ENCODE measurements at places on chromosomes 7 and 10. TPM values are rescaled to one million over a fixed set of nuclear protein-coding genes. Genes with fewer than 3 reads are reported as not detected.
A peak's percentile ranks its signal among the peaks of the same experiment; 100 is the strongest.

GRCh38 chr10:84029840-84030239, 109.5 kb upstream of the GHITM start:
- no peaks in the 10 kb centered on the region for H3K4me1 ChIP-seq
- DNase-seq, result no peak
- no peaks in the 10 kb centered on the region for H3K27me3 ChIP-seq

DNA sequence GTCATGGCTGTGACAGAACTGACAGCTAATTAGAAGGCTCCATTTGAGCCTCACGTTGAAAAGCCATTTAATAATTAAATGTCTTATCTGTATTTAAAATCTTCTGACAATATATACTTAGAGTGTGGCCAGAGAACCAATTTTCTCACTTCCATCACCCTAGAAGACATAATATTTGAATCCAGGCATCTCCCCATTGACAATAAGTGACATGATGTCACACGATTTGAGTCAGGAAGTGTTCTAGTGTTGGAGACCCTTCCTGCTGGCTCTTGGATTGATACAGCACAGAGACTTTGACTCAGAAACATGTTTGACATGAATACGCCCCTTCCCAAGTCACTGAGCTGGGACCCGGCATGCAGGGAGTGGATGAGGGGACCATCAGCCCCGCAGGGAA, 85.9 kb downstream of the SLIT1 start:
- H3K4me1 ChIP-seq, result peaks cover 15% of the 10 kb centered on the region
- no peak for DNase-seq
- no peaks in the 10 kb centered on the region for H3K27me3 ChIP-seq

DNA sequence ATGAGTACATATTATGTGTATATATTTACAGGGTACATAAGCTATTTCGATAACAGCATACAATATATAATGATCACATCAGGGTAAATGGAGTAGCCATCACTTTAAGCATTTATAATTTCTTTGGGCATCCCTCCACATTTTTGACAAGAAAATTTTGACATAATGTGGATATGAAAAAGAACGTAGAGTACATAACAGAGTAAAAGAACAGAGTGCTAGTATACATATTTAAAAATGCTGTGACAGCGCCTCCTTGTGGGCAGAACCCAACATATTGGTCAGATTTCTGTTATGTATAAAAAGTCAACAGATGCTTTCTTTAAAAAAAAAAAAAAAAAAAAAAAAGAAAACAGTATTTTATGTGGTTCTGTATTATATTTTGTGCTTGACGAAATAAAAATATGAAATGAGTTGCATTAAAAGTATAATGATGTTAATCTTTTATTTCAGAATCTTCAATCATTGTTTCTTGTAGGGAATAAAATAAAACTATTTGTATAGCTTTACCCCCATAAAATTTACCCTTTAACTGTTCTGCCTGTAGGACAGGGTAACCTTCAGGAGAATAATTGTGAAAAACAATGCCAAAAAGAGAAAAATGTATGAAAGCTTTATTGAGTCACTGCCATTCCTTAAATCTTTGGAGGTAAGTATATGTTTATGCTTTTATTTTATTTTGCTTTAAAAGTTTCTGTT, 18.3 kb upstream of the HBP1 start:
- H3K27ac ChIP-seq, result no peak overlapping the region
- H3K4me3 ChIP-seq, result no peak overlapping the region
- no peaks in the 10 kb centered on the region for H3K4me1 ChIP-seq
- H3K27me3 ChIP-seq, result no peaks in the 10 kb centered on the region

DNA sequence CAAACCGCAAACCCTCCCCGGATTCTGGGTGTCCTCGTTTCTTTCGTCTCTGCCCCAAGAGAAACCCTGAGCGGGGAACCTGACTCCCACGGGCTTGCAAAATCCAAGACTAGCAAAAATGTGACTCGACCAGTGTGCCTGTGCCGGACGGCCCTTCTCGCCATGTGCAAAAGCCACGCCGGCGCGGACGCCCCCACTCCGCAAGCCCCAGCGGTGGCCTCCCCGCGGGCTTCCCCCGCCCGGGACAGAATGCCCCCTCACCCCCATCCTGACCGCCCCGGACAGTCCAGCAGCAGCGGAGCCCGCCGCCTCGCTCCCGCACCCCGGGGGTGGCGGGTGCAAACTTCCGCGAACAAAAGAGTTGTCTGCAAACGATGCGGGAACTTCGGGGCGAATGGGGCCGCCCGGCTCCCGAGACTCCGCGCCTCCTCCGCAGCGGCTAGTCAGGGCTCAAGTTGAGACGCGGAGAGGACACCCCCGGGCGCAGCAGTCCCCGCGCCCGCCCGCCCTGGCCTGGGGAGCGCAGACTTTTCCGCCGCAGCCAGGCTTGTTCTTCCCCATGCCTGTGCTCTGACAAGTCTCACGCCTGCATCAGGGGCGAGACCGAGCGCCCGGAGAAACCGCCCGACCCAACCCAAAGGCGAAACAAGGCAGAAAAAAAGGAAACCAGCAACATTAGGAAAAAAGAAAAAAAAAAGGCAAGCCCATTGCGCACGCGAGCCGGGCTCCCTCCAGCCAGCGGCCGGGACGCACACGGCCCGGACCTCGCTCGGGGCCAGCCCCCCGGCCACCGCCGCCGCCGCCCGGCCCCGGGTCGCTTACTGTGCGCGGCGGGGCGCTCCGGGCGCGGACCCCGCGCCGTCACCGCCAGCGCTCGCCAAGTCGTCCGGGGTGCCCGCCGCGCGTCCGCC, 732 bp downstream of the FAM53B start:
- peak overlapping the region; percentile 88 for H3K27ac ChIP-seq
- no peak for DNase-seq
- H3K36me3 ChIP-seq, result no peaks in the 10 kb centered on the region
- H3K4me3 ChIP-seq, result peak overlapping the region; percentile 65

DNA sequence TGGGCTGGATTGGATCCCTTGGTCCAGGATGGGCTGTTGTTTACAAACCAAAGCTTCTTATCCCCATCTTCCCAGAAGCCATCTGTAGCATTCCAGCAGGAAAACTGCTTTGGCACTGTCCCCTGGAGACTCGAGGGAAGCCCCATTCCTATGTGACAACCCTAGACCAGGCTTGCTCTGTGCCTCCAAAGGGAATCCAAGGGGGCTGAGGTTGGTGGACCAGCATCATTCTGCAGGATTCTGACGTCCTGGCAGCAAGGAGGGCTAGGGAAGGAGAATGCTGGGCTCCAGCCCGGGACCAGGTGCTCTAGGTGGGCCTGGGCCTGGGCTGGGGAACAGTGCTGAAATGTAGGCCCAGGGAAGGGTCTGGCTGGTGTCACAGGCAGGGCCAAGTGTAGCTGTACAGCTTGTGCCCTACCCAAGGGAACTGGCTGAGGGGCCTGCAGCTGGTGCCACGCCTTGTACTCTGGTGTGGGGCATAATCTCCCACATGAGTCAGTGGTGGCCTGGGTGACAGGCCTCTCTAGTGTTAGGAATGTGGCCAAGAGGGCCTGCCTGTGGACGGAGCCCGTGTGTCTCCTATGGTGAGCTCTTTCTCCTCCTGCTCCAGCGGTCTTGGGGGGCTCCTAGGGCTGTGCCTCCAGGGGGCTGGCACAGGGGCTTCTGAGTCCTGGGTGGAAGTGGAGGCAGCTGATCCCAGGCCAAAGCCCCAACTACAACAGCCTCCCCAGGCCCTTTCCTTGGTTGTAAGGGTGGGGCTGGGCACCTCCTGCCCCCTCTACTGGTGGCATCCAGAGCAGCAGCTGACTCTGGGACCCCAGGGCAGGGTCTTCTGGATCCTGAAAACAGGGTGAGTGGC, 25.2 kb downstream of the TRIM8 start:
- H3K4me3 ChIP-seq, result no peak overlapping the region
- DNase-seq, result no peak
- no peaks in the 10 kb centered on the region for H3K27me3 ChIP-seq
- H3K27ac ChIP-seq, result no peak overlapping the region
- no peaks in the 10 kb centered on the region for H3K36me3 ChIP-seq
- H3K4me1 ChIP-seq, result peaks cover 2% of the 10 kb centered on the region

- no peaks in the 10 kb centered on the region for H3K36me3 ChIP-seq
- H3K4me1 ChIP-seq, result no peaks in the 10 kb centered on the region
- DNase-seq, result no peak
- no peak overlapping the region for H3K27ac ChIP-seq
- no peaks in the 10 kb centered on the region for H3K27me3 ChIP-seq
Observed at GRCh38 chr10:97169911-97170693, 15.7 kb downstream of the SLIT1 start.

- H3K4me1 ChIP-seq, result no peaks in the 10 kb centered on the region
- DNase-seq, result no peak
- H3K27me3 ChIP-seq, result no peaks in the 10 kb centered on the region
- H3K36me3 ChIP-seq, result no peaks in the 10 kb centered on the region
- H3K27ac ChIP-seq, result no peak overlapping the region
Observed at GRCh38 chr7:80609751-80610150, 28.7 kb upstream of the CD36 start.

DNA sequence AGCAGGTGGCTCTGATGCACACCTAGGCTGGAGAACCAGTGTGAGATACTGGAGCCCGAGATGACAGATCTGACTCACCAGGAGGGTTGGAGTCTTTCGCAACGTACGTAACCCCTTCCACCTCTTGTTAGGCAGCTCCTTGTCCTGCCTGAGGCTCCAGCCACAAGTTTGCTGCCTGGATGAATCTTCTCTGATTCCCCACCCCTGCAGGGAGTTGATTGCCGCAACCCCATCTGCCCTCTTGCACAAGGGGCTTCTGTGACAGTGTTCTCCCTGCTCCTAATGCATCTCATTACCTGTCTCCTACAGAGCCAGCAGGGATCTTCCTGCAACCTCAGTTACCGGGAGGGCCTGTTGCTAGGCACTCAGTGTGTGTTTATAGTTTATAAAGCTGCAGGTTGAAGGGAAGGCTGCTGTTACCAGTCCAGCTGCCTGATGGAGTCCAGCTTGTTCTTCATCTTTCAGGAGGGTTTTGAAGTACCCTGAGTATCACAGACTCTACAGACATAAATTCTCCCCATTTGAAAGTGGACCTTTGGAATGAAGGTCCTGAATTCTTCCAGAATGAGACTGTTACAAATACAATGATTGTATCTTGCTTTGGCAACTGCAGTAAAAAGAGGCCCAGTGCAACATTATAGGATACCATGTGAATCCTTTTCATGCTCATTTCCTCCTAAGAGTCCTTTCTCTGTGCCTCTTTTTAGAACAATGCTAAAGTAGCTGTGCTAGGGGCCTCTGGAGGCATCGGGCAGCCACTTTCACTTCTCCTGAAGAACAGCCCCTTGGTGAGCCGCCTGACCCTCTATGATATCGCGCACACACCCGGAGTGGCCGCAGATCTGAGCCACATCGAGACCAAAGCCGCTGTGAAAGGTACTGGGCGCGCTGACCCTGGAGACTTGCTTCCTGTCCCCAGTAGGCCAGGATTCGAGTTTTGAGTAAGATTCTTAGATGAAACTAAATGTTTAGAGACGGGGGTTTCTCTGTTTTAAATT, 6.5 kb downstream of the MDH2 start:
- H3K4me1 ChIP-seq, result peaks cover under 1% of the 10 kb centered on the region
- H3K4me3 ChIP-seq, result no peak overlapping the region
- H3K27ac ChIP-seq, result no peak overlapping the region
- no peaks in the 10 kb centered on the region for H3K27me3 ChIP-seq
- no peak for DNase-seq

DNA sequence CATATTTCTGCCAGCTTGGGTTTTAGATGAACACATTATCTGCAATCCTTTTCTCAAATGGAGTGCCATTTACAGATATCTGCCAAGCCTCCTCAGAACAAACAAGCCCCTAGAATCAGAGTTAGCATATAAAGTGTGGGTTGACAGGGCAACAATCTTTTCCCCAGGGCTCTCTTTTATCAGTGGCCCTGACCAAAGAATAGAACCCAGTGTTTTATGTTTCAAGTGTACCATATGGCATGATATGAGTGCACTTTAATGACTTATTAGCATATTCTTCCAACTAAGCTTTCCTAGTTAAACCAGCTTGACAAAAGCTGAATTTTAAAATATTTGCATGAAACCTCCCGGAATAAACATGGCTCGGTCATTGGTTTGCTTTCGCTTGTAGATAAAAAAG, 57.3 kb downstream of the EVX1 start:
- DNase-seq, result no peak
- H3K4me1 ChIP-seq, result no peaks in the 10 kb centered on the region
- no peaks in the 10 kb centered on the region for H3K36me3 ChIP-seq
- no peak overlapping the region for H3K27ac ChIP-seq

DNA sequence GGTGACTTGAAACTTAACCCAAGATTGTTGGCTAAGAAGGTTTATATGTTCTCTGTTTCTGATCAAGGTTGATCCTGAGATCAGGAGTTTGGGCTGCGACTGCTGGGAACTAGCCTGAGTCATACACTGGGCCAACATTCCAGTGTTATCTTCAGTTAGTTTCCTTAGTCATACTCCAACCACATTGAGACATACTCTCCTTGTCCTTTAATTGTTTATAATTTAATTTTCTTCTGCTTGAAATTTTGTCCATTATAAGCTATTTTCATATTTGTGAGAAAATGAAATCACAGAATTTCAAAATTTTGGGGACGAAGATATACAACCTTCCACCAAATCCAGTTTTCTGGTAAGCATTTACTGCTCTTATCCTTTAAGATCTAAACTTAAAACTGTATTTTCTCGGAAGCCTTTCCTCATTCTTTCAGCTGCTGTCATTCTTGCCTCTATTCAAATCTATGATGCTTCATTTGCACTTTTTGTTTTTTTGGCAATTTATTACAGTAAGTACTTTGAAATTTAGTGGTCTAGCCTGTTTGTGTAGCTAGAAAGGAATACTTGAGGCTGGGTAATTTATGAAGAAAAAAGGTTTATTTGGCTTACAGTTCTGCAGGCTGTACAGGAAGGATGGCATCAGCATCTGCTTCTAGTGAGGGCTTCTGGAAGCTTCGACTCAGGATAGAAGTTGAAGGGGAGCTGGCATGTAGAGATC, 63.4 kb upstream of the POT1 start:
- H3K36me3 ChIP-seq, result no peaks in the 10 kb centered on the region
- no peak overlapping the region for H3K4me3 ChIP-seq
- H3K27ac ChIP-seq, result no peak overlapping the region

DNA sequence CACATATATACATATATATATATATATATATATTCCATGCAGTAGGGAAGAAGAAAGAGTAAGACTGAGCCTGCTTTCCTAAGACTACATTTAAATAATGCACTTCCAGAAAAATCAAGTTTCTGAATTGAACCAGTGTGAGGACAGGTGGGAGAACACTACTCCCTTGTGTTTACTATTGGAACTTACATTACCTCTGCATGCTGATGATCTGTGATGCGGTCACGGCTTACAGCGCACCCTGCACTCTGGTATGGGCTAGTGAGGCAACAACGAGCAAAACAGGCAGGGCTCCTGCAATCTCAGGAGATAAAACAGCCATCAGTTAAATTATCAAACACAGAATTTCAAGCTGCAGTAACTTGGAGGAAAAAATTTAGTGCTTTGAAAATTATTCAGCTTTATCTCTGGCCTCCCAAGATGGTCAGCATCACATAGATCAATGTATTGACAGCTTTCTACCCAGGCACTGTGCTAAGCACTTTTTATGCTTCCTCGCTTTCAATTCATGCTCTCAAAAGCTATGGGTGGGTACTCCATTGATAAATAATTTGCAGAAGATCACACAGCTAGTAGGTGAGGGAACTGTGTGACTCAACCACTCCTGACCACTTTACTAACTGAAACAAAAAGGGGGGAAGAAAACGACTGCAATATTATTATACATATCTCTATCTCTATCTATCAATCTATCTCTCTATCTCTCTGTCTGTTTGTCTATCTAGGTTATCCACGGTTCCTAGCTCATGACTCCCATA, 20.5 kb upstream of the SLC16A12 start:
- DNase-seq, result no peak
- no peak overlapping the region for H3K27ac ChIP-seq
- no peaks in the 10 kb centered on the region for H3K36me3 ChIP-seq
- no peaks in the 10 kb centered on the region for H3K27me3 ChIP-seq

CELF2 gene
- 49.4 TPM for total RNA-seq

MMP21 gene
- total RNA-seq, result 0.21 TPM

GHRHR gene
- not detected for total RNA-seq

SPACDR gene
- total RNA-seq, result not detected

All from uterus (tissue), 4 donors.